ENCODE measurements at places on chromosomes 6 and 20.

DNA sequence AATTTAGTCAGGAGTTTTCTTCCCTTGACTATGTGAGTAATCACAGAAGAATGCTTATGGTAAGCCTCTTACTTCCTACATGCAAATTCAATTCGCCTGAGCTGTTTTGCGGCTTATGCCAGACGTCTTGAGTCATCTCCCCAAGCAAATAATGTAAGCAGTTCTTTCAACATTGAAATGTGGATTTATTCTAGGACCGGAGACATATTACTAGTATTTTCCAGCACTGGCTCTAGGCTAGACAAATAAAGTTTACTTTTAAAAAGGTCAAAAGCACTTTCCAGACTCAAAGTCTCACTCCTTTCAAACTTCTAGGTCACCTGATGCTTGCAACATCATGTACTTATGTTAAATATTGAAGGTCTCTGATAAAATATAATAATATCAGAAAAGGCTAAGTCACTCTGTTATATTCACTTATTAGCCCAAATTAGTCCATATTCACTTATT is 38.1 kb upstream of the NOX3 start:
- peak; percentile 100 for DNase-seq

DNA sequence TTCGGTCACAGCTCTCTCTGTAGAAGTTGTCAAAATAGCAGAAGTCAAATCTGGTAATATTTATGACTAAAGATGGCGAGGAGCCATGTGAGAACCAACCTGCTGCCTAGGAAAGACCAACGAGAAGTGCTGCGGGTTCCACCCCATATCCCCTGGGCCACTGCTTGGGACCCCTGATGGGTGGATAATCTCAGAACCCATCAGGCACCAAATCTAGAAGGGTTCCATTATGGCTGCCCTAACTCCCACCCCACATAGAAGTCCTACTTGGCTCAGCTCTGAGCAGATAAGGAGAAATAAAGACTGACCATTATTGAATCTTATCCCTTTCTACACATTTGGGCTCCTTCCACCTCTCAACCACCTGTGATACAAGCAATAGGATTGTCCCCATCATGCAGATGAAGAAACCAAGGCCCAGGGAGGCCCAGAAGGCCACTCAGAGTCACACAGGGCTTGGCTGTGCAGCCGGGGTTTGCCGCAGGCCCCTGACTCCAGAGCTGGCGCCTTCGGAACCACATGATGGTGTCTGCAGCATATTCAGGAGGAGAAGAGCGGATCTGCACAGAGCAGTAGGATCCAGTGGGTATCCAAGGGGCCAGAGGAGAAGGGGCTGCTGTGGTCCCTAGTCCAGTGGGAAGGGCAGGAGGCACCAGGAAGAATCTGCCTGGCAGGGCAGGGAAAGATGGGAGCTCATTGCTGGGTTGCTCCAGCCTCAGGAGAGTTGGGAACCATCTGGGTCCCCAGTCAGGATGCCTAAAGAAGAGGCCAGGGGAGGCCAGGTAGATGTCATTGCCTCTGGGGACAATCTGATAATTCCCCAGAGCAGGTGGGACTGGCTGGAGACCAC is 9.6 kb upstream of the PCMTD2 start:
- no peak for DNase-seq

DNA sequence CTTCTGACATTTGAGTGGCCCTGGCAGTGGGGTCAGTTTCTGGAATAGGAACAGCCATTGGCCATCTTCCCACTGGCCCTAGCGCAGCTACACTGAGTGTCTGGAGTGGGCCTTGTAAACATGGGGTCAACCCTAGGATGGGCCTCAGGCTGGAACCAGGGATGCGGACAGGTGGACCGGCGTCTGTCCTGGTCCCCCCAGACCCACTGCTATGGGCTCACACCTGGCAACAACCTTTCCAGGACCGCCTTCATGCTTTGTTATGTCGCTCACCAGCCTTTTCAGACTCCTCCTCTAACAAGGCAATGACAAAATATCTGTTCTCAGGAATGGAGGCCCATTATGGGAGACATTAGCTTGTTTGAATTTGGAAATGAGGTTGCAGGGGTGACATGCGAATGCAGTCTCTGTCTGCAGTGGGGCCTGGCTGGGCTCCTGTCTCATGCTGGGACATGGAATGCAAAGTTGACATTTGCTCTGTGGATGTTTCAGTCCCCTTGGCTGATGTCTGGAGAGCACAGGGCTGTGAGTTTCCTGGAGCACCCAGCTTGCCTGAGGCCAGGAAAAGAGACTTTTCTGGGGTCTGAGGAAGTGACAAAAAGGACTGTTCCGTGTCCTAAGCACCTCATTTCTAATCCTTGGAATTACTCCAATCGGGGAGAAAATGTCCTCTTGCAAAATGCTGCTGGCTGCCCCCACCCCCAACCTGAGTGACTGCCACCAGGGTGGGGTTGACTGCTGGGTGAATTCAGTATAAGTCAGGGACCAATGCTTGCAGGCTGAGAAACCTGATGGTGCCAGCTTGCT is 98.7 kb upstream of the PMEPA1 start:
- DNase-seq = no peak

- DNase-seq = peak; percentile 3
These were observed 222.0 kb upstream of the SYNCRIP start for GRCh38 chr6:85864453-85865401.

GRCh38 chr6:29232725-29233124 is 62.0 kb downstream of the OR2J2 start:
- DNase-seq = no peak

DNA sequence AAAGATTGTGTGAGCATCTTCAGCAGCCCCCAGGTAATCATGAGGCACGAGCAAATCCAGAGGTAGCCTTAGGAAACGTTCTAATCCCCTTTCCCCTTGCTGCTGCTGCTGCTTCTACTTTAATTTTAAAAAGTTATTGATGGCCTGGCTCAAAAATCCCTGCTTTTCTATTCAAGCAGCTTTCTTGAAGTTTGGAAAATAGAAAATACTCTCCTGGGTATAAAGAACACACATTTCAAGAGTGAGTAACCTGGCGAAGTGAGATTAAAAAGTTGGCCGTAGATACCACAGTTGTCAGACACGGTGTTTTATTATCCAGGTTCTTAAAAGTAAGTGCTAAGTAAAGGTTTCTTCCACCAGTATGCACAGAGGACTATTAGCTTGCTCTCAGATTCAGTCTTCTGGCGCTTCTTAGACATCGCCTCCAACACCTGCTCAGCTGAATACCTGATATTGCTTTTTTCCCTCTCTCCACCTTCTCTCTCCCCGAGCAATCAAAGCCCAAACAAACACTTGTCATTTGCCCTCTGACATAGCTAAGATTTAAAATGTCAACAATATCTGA is 150.7 kb downstream of the EDN3 start:
- no peak for DNase-seq

DNA sequence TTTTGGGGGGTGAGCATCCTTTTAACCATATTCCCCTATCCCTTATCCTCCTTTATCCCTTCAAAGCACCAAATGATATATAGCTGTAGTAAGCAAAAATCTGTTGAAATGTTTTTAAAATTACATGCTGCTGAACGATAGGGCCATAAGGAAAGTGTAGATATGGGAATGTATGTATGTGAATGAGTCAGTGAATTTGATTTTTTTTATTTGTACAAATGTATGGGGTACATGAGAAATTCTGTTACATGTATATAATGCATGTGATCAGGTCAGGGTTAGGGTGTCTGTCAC is 327.2 kb downstream of the ZFAND3 start:
- DNase-seq = no peak

GRCh38 chr6:13789746-13790145 is 24.6 kb downstream of the MCUR1 start:
- DNase-seq = no peak

DNA sequence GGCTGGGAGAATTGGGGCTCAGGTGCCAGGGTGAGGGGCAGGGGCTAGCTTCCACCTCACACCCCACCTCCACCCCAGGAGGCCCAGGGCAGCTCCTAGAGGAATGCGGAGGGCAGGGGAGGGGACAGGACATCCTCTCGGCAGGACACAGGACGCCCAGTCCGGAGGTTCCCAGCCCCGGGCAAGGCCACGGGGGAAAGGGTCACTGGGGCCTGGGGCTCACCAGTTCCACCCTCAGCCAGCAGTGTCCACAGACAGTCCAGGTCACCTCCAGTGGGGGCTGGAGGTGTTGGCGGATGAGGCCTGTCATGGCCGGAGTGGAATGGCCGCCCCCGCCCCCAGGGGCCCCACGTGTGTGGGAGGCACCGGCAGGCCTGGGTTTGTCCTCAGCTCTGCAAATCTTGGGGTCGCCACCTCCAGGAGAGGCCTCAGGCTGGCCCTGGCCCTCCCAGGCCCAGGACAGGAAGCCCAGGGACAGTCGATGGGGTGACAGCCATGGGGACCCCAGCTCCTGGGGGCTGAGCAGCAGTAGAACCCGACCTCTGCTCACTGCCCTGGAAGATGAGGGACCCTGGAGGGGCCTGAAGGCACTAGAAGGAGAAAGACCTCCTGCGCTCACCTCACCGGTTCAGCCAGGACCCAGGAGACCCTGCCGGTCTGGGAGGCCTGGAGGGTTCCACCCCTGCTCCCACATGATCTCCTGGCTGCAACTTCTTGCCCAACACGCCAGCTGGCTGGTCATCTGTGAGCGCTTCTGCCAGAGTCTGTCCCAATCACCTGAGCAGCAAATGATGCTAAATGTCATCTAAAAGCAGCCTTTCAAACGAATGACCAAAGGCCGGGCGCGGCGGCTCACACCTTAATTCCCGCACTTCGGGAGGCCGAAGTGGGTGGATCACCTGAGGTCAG is 13.0 kb upstream of the ABHD16B start:
- no peak for DNase-seq

DNA sequence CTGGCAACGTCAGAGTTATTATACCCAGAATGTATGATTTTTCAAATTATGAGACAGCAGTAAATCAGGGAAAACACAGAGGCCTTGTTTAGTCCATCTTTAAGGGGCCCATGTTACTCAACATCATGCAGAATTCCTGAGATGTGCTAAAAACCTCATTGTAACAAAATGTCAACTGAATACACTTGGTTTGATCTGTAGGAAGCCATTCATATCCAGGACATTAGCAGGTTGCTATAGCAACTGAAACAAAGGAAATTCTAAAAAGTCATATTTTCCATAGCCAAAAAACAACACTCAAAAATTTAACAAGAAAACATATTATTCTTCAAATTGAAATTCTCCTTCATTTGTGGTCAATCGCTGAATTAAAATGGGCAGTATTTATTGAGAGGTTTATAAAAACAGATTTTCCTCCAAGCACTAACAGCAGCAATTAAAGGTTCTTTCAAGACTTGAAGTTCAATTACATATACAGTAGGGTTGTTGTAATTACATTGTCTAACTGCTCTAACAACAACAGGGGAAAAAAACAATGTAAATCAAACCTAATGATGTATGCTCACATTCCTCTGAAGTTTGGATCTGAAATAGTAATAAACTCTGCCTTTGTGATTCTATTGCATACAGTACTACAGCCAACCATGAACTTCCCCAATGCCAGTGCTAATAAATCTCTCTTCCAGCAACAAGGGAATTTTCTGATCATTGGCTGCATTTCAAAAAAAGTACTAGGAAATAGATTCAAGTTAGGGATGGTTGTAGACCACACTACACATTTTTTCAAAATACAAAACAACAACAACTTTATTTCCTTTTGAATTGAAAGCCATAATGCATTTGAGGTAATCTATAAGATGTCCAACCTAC is 34.9 kb downstream of the COL12A1 start:
- DNase-seq = no peak

GRCh38 chr20:63966944-63967322 is 2.8 kb downstream of the ZNF512B start:
- DNase-seq = no peak

GRCh38 chr6:26131618-26132017 is 44.4 kb downstream of the HFE start:
- DNase-seq = no peak

- DNase-seq = peak; percentile 10
These were observed 53.6 kb upstream of the BHLHE23 start for GRCh38 chr20:63060057-63060991.

- DNase-seq = no peak
These were observed 21.0 kb downstream of the SULF2 start for GRCh38 chr20:47764154-47764733.

- peak; percentile 97 for DNase-seq
These were observed 539.4 kb upstream of the JARID2 start for GRCh38 chr6:14706378-14706929.

GRCh38 chr6:5325173-5325572 is 63.9 kb downstream of the FARS2 start:
- DNase-seq = no peak

All from fibroblast of skin of right quadriceps (primary cell).